ENCODE measurements at places on chromosomes 4 and X.

DNA sequence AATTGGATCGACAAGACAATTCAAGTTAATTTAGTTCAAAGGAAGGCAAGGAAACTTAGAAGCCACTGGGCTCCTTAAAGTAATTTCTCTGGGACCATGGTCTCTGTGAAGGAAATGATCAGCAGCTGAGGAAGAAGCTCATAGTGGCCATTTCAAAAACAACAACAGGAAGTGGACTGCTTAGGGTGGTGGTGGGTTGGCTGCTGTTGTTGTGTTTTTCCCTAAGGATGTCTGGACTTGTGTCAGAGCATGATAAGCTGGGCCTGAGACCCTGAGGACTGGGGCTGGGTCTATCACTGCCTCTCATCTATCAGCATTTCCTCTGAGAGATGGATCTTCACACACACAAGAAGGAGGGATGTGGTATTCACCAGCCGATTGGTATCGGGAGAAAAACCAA lies 18.3 kb downstream of the KDR start:
- no peak for DNase-seq

DNA sequence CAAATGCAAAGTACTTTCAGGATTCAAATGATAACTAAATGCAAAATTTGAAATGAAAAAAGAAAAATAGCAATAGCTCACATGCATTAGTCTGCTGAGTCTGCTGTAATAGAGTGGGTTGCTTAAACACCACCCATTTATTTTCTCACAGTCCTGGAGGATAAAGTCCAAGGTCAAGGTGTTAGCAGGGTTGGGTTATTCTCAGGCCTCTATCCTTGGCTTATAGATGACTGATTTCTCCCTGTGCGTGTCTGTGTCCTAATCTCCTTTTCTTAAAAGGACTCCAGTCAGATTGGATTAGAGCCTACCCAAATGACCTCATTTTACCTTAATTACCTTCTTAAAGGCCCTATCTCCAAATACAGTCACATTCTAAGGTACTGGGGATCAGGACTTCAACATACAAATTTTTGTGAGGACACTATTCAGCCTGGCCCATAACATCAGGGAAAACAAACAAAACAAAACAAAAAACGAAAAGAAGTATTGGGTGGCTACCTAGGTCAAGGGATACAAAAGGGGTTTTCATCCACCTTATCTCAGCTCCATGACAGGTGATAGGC lies 6.3 kb upstream of the TBL1X start:
- no peak for DNase-seq

DNA sequence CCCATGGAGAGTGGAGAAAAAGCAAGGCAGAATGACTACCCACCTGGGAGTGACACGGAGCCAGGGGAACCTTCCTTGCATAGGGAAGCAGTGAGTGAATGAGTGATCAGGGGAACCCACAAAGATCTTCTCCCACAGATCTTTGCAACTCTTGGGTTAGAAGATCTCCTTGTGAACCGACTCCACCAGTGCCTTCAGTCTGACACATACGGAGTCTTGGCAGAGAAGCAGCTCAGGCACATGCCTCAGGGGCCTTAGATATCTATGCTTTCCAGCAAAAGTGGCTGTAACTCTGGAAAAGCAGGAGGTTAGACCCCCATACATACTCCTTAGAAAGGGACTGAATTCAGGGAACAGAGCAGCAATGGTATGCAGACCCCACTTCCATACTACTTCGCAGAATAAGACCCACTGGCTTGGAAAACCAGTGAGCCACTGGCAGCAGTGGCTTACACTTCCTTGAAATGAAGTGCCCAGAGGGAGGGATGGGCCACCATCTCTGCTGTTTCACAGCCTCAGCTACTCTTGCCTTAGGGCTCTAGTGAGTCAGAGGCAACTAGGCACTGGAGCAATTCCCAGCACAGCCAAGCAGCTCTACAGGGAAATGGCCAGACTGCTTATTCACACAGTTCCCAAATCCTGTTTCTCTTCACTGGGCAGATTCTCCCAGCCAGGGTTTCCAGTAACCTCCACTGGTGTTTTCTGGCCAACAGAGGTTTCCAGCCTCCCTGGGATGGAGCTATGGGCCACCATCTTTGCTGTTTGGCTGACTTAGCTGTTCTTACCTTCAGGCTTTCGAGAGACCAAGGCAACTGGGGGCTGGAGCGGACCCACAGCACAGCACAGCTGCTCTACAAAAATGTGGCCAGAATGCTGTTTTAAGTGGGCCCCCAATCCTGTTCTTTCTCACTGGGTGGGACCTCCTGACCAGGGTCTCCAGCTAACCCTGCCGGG lies 82.8 kb upstream of the TCEAL2 start:
- no peak for DNase-seq

GRCh38 chr4:142367418-142368180 lies 478.5 kb downstream of the INPP4B start:
- no peak for DNase-seq

DNA sequence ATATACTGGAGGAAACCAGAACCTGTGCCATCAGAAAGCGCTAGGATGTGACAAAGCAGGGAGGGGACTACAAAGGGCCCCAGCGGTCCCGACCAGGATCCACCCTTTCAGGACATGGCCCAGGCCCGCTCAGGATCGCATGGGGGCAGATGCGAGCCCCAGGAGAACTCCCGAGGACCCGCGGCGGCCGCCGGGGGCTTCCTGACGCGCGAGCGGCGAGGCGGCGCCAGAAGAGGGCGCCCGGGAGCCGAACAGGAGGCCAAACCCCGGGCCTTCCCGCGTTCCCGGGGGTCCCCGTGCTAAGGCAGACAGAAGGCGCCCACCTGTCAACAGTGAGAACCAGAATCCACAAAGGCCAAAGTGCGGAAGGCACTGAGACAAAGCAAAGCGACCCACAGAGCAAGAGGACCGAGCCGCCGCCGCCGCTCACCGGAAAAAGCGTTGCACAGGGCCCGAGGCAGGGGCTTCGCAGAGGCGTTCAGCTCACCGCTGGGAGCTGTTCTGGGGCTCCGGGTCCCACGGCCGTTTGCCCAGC lies 7.3 kb upstream of the OPN1LW start:
- peak; percentile 77 for DNase-seq

DNA sequence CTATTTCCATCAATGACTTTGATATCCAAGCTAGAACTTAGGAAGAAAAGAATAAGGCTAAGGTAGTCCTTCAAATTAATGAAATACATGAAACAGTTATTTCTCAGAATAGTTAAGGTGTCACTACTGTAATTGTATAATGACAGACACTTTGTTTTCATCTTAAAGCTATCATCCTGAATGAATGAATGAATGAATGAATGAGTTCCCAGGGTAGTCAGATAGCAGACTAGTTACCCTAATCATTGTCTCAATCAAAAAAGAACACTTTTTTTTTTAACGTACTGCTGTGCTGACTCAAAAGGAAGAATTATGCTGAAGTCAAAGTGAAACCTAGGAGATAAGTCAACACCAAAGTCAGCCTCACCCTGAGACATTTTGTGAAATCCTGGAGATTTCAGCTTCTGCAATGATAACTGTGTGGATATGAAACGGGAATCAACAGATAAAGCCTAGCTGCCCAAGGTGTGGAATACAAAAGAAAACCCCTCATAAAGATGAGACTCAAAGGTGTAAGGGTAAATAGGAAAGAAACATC lies 68.3 kb upstream of the CNKSR2 start:
- no peak for DNase-seq

GRCh38 chr4:16268290-16268689 lies 42.0 kb upstream of the TAPT1 start:
- no peak for DNase-seq

DNA sequence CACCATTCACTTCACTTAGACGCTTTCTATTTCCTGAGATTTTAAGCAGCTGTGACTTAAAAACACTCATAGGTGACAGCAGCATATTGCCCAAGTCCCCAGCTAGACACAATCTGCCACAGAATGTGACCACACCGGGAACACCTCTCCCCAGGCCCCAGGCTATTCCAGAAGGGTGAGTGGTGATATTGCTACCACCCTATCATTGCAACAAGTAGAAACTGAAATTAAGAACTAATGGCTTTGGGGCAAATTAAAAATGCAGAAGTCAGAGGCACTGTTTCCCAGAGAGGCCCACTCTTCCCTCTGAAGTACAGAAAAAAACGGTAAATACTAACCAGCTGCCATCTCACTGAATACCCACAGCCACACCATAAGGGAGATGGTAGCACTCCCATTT lies 35.0 kb downstream of the QDPR start:
- DNase-seq: no peak

DNA sequence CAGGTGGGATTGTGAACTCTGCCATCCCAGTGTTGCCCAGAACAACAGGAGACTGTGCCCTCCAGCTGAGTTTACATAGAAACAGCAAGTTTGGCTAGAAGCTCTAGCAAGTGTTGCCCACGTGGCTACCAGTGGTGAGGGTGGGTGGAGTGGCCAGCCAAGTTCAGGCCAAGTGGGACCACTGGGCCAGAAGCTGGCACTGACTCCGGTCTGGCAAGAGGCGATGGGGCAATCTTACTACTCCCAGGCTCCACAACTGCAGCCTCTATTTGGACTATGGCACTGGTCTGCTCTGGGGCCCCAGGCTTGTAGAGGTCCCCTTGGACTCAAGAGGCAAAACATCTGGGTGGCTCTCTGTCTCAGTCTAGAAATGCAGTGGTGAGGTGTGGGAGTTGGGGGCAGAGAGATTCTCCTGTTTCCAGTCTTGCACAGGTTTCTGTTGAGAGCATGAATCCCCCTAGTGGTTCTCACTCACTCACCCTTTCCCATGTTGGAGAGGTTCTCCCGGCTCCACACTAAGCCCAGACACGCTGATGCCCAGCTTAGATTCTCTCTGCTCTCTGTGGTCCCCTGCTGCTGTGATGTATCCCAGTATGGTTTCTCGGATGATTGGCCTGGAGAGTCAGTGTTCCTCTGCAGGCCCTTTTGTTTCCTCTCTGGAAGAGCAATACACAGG lies 615.3 kb downstream of the PDHA2 start:
- no peak for DNase-seq

DNA sequence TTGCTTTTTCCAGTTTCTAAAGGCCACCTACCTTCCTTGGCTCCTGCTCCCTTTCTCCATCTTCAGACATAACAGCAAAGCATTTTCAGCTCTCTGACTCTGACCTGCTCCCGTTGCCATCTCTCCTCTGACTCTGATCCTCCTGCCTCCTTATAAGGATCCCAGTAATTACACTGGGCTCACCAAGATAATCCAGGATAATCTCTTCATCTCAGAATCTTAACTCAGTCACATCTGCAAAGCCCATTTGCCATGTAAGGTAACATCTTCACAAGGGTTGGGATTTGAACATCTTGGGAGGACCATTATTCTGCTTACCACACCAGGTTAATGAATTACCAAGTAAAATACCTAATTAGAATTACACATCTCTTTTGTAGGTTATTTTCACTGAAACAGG lies 41.3 kb upstream of the MAGED1 start:
- no peak for DNase-seq

GRCh38 chr4:56048383-56048701 lies 99.6 kb downstream of the CEP135 start:
- DNase-seq: no peak

DNA sequence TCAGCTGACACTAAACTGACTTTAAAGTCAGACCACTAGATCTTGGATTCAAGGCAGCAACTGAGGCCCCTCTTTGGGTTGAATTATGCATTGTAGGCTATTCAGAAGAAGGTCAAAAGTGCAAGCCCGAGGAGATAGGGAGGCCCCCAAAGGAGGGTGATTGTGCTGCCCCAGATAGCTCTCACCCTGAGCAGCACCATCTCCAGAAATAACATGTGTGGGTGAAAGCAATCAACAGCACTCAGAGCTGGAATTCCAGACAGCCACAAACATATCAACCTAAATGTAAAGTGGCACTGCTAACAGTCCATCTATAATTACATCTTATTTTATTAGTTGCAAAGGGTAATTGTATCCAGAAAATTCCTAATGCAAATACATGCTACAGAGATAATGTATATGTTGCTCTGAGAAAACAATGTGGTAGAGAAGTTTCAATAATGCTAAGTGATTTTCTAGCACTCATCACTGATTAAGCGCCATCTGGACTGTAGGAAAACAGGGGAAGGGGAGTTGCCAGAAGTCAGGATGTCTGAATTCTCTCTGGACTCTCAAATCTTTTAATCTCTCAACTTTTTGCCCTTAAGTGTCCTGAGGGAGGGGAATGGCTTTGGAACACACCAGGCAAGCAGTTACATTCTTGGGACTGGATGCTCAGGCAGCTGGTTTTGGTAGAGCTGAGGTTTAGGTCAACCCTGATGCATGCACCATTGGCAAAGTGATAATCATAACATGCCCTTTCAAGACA lies 61.8 kb upstream of the SFRP2 start:
- DNase-seq: no peak

GRCh38 chr4:82594456-82594855 lies 32.7 kb upstream of the TMEM150C start:
- DNase-seq: no peak

DNA sequence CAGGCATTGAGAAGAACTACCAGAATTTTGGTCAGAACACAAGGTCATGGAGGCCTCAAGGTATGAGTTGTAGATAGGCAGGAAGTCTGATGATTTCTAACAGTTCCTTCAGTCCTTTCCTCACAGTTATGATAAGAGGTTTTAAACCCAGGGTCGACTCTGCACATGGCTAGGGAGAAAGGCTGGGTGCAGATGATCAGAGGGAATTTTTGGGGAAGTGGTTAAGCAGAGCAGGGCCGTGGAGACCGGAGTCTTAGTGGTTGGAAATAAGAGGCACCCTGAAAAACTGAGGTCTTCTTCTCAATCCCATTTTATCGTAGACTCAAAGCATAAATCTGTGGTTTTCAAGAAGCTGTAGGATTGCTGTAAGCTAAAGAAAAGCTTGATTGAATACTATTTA lies 118.5 kb upstream of the ANK2 start:
- DNase-seq: no peak

- DNase-seq: peak; percentile 59
These were observed at the start of gene MID2 for GRCh38 chrX:107825698-107826237. TSS of gene MID2 (plus strand) at chrX:107825866. CDS start at chrX:107826427, 561 bp downstream.

GRCh38 chr4:138945401-138945800 lies 70.2 kb upstream of the NOCT start:
- DNase-seq: no peak

DNA sequence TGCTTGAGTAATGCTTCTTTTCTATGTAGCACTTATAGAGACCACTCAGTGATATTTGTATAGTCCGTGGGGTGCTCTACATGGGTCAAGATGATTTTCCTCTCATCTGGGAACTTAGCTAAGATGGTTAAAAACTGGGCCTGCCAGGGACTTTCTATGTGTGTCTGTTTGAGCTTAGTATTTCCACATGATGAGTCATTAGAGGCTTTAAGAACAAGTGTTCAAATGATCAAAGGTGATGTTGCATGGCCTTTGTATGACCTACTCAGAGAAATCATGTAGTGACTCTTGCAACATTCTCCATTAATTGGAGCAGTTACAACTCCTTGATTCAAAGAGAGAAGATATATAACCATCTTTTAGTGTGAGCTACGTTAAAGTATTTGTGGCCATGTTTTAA lies 1480.5 kb upstream of the IGFBP7 start:
- no peak for DNase-seq

DNA sequence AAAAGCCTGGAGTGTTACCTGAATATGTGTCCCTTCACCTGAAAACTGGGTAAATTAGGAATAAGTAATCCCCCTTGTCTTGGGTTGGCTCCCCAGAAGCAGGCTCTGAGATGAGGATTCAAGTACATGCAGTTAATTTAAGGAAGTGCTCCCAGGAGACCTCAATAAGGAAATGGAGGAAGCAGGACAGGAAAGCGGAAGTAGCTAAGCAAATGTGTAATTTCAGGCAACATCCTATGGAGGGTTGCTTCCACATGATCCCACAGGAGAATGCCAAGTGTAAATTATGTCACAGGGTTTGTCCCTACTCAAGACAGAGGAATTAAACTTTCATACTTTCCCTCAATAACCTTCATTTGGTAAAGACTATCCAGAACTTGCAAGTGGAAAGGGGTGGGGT lies 48.1 kb upstream of the ARHGEF6 start:
- DNase-seq: no peak

All from femur (tissue), 1 donor.